ENCODE measurements at places on chromosomes 11 and 22. TPM values are rescaled to one million over a fixed set of nuclear protein-coding genes. Genes with fewer than 3 reads are reported as not detected.

DNA sequence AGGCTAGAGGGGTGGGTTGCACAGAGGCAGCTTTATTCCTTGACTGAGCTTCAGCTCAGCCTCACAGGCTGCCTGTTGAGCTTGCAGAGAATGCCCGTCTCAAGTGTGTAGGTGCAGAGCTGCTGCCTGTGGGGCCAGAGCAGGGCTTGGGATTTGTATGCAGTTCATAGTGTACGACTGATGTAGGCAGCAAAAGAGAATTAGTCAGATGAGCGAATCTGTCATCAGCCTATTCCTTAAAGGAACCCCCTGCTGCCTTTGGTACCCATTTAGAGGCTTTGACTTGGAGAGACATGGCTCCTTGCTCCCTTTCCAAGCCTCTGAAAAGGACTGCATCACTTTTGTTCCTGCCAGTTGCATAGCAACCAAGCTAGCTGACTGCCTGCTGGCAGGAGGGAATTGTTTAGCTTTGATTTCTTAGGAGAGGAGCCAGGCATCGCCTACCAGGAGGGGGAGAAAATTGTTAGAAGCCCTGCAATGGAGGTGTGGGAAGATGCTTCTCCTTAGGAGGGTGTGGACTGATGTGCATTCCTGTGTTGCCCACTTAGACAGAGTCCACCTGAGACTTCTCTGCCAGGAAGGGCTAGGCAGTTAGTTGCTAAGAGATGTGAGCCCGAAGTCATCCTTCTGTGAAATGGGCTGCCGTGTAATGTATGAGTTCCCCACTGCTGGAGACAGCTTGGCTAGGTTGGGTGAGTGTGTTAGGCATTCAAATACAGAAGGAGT lies 10.9 kb downstream of the ACO2 start:
- H3K4me1 ChIP-seq, result peaks cover 37% of the 10 kb centered on the region
- peak overlapping the region; percentile 41 for H3K27ac ChIP-seq
- peak; percentile 73 for DNase-seq
- no peaks in the 10 kb centered on the region for H3K36me3 ChIP-seq
- H3K27me3 ChIP-seq, result no peaks in the 10 kb centered on the region

DNA sequence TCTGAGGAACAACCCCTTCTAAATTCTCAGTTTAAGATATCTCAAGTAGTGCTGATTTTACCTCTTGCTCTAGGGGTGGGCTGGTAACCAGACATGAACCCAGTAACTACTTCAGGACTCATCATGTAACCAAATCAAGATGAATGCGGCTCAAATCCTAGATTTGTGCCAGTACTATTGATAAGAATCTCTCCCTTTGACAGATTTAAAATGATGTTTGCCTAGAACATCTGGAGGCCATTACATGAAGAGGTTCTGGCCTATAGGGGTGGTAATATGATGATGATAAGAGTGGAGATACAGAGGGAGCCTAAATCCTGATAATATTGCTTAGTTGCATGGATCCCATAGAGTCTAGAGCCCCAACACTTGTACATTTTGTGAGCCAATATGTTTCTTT lies 672.6 kb upstream of the ANO5 start:
- H3K4me1 ChIP-seq, result no peaks in the 10 kb centered on the region
- H3K27me3 ChIP-seq, result no peaks in the 10 kb centered on the region
- no peak overlapping the region for H3K27ac ChIP-seq
- no peak for DNase-seq

GRCh38 chr11:60528934-60529333 lies 13.7 kb downstream of the MS4A13 start:
- H3K27ac ChIP-seq, result no peak overlapping the region
- no peaks in the 10 kb centered on the region for H3K27me3 ChIP-seq
- no peak overlapping the region for H3K4me3 ChIP-seq
- H3K36me3 ChIP-seq, result no peaks in the 10 kb centered on the region
- no peaks in the 10 kb centered on the region for H3K4me1 ChIP-seq
- DNase-seq, result no peak

DNA sequence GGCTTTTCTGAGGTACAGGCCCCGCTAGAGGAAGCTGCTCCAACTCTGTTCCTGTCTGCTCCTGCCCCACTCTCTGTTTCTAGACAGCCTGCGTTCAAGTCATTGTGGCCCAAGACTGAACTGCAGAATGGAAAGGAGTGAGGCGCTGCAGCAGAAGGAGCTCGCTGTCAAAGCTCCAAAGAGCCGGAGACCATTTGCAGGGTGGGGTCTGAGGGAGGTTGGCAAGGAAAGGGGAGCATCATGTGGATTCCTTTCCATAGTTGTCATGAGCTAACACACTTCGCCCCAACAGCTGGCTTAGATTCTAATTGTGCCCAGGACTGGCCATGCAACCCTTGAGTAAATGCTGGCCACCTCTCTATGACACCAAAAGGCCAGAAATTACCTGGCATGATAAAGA lies 18.8 kb downstream of the APOL4 start:
- no peak overlapping the region for H3K27ac ChIP-seq
- H3K27me3 ChIP-seq, result peaks cover 39% of the 10 kb centered on the region
- H3K4me1 ChIP-seq, result no peaks in the 10 kb centered on the region
- H3K4me3 ChIP-seq, result no peak overlapping the region
- H3K36me3 ChIP-seq, result no peaks in the 10 kb centered on the region
- DNase-seq, result no peak

- no peak for DNase-seq
- H3K4me1 ChIP-seq, result peaks cover 16% of the 10 kb centered on the region
Measured at GRCh38 chr11:57652662-57653061, 3.0 kb upstream of the YPEL4 start.

GRCh38 chr11:15202626-15203025 lies 87.9 kb downstream of the INSC start:
- no peak for DNase-seq
- H3K4me1 ChIP-seq, result peaks cover 12% of the 10 kb centered on the region
- H3K27ac ChIP-seq, result no peak overlapping the region
- no peaks in the 10 kb centered on the region for H3K27me3 ChIP-seq

The KCNE3 gene
- 0.05 TPM for polyA plus RNA-seq

GRCh38 chr11:13463779-13464290 lies 813 bp upstream of the BTBD10 start:
- no peaks in the 10 kb centered on the region for H3K36me3 ChIP-seq
- H3K4me1 ChIP-seq, result peaks cover 3% of the 10 kb centered on the region
- H3K27ac ChIP-seq, result peak overlapping the region; percentile 70
- H3K4me3 ChIP-seq, result peak overlapping the region; percentile 82
- DNase-seq, result no peak

The ADM2 gene
- 1.9 TPM for polyA plus RNA-seq

The MS4A12 gene
- polyA plus RNA-seq, result not detected

- DNase-seq, result no peak
- H3K27me3 ChIP-seq, result peaks cover 27% of the 10 kb centered on the region
Measured at GRCh38 chr11:10943968-10944367, 86.1 kb upstream of the ZBED5 start.

DNA sequence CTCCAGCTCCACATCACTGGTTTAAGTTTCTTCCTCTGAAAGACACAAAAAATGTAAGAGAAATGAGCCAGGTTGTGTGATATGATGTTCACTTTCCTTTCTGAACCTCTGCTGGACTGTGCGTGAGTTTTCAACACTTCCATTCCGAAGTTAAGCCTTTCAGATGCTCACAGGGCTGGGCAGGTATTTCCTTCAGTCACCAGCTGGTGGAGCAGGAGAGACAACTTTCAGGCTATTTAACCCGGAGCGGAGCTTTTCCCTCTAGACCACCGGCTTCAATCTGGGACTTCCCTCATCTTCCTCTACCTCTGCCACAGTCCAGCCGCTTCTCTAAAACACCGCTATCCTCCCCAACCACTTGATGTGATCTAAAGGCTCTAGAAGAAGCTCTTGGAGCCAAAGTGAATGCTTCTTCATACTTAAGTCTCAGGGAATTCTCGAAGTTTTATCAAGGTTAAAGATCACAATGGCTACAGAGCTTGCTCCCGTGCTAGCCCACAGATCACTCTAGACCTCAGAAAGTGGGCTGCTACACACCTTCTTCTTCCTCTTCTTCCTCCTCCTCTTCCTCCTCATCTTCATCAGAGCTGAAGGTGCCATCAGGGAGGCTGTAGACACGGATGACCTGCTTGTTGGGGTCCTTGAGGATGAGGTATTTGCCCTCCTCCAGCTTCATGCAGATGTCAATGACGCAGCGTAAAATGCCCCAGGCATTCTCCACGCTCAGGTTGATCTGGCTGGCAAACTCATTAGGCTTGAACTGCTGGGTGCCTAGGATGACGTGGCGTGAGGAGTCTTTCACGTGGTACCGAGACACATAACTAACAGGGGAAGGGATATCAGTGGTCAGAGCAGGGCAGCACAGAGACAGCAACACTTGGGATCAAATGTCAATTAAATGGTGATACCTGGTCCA lies 4.4 kb upstream of the FOXRED2 start:
- H3K36me3 ChIP-seq, result peaks cover 48% of the 10 kb centered on the region
- H3K4me3 ChIP-seq, result no peak overlapping the region
- no peaks in the 10 kb centered on the region for H3K4me1 ChIP-seq
- H3K27me3 ChIP-seq, result no peaks in the 10 kb centered on the region

The MRPL23 gene
- 68.4 TPM for polyA plus RNA-seq

- no peak for DNase-seq
- H3K4me3 ChIP-seq, result no peak overlapping the region
- H3K27ac ChIP-seq, result no peak overlapping the region
- no peaks in the 10 kb centered on the region for H3K36me3 ChIP-seq
- no peaks in the 10 kb centered on the region for H3K27me3 ChIP-seq
Measured at GRCh38 chr11:41866525-41866924, 407.1 kb upstream of the LRRC4C start.

- H3K4me3 ChIP-seq, result no peak overlapping the region
- DNase-seq, result no peak
- H3K27me3 ChIP-seq, result no peaks in the 10 kb centered on the region
- H3K36me3 ChIP-seq, result peaks cover 56% of the 10 kb centered on the region
- no peak overlapping the region for H3K27ac ChIP-seq
Measured at GRCh38 chr11:3669128-3669527, 2.1 kb downstream of the CHRNA10 start.

- H3K36me3 ChIP-seq, result no peaks in the 10 kb centered on the region
- no peak overlapping the region for H3K27ac ChIP-seq
- DNase-seq, result no peak
Measured at GRCh38 chr11:45610627-45611026, 54.8 kb downstream of the CHST1 start.

- H3K4me3 ChIP-seq, result no peak overlapping the region
- H3K27ac ChIP-seq, result no peak overlapping the region
- no peaks in the 10 kb centered on the region for H3K27me3 ChIP-seq
- H3K4me1 ChIP-seq, result no peaks in the 10 kb centered on the region
- no peaks in the 10 kb centered on the region for H3K36me3 ChIP-seq
Measured at GRCh38 chr22:25120093-25120561, 79.5 kb upstream of the CRYBB3 start.

DNA sequence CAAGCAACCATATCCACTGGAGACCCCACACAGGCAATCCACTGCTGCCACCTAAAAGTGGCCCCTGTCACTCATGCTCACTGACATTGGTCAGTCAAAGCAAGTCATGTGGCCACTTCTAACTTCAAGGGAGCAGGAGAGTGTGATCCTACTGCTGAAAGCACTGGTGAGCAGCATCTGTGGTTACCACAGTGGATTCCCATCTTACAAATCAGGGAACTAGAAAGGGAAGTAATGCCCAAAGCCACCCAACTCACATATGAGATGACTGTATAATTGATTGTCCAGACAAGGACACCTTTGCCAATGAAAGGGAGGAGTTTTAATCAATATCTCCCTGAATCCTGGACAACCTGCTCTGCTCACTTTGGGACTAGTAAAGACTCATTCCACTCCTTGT lies 17.7 kb downstream of the RCN1 start:
- no peak overlapping the region for H3K4me3 ChIP-seq
- peak; percentile 35 for DNase-seq
- peaks cover 5% of the 10 kb centered on the region for H3K4me1 ChIP-seq
- H3K27me3 ChIP-seq, result no peaks in the 10 kb centered on the region
- H3K36me3 ChIP-seq, result peaks cover 13% of the 10 kb centered on the region

DNA sequence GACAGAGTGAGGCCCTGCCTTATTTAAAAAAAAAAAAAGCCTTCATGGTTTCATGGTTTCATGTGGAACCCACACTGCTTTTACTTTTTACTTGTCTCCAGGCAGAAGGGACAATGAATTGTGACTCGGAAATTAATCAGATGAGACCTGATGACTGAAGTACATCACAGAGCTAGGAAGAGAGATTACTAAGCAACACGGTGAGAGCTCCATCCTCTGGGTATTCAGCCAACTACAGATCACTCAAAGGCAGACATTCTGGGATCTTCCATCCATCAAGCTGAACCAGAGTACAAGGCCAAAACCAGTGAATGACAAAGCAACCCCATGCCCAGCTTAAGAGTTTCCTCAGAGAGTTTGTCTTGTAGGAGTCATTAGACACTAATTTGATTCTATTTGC lies 433.2 kb downstream of the SOX6 start:
- no peak overlapping the region for H3K4me3 ChIP-seq
- H3K36me3 ChIP-seq, result no peaks in the 10 kb centered on the region
- no peaks in the 10 kb centered on the region for H3K27me3 ChIP-seq
- no peak overlapping the region for H3K27ac ChIP-seq

GRCh38 chr11:76141901-76142588 lies 64.3 kb downstream of the WNT11 start:
- H3K4me1 ChIP-seq, result no peaks in the 10 kb centered on the region
- no peak overlapping the region for H3K4me3 ChIP-seq
- peaks cover 9% of the 10 kb centered on the region for H3K36me3 ChIP-seq
- no peaks in the 10 kb centered on the region for H3K27me3 ChIP-seq

GRCh38 chr22:45103756-45104155 lies 60.0 kb upstream of the NUP50 start:
- no peaks in the 10 kb centered on the region for H3K36me3 ChIP-seq
- H3K4me1 ChIP-seq, result no peaks in the 10 kb centered on the region
- DNase-seq, result no peak
- H3K4me3 ChIP-seq, result no peak overlapping the region
- H3K27me3 ChIP-seq, result peaks cover 5% of the 10 kb centered on the region

DNA sequence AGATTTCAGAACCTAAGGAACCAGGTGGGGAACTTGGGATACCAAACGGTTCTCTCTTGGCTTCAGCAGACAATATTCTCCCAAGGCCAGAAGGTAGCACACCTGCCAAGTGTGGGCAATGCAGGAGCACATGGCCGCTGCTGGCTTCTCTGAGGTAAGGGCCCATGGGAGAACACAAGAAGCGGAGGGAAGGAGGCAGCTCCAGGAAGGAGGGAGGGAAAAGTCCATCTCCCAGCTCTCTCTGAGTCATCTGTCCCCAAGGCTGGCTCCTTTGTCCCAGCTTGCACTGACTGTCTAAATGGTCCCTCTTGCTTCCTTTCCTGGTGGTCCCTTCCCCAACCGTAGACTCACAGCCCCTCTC lies 557.9 kb upstream of the CADM1 start:
- H3K4me3 ChIP-seq, result no peak overlapping the region
- no peaks in the 10 kb centered on the region for H3K36me3 ChIP-seq
- DNase-seq, result no peak

- peaks cover 9% of the 10 kb centered on the region for H3K36me3 ChIP-seq
- DNase-seq, result peak; percentile 97
- H3K4me1 ChIP-seq, result peaks cover 11% of the 10 kb centered on the region
- H3K4me3 ChIP-seq, result peak overlapping the region; percentile 98
- no peaks in the 10 kb centered on the region for H3K27me3 ChIP-seq
- H3K27ac ChIP-seq, result peak overlapping the region; percentile 96
Measured at GRCh38 chr11:69638941-69639681, 1.8 kb upstream of the CCND1 start.

The CD82 gene
- 49.4 TPM for polyA plus RNA-seq

The LDHAL6A gene
- polyA plus RNA-seq, result not detected

DNA sequence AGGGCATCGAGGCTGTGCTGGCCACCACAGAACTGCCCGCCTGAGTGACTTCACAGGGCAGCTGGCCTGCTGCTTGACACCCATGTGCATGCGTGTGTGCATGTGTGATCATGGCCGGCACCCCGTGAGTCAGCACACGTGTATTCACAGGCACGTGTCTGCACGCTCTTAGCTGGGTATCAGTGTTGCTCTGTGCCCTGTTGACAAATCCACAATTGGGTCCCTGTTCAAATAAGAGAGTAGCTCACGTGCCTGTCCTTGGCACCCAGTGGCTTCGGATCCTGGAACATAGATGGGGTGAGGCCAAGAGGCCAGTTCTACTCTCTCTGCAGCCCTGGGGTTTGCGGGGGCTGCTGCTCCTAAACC lies 14.0 kb downstream of the B3GAT1 start:
- H3K27ac ChIP-seq, result no peak overlapping the region
- H3K4me1 ChIP-seq, result no peaks in the 10 kb centered on the region
- no peaks in the 10 kb centered on the region for H3K27me3 ChIP-seq
- no peaks in the 10 kb centered on the region for H3K36me3 ChIP-seq

Data from IMR-90 (cell line).